Progenitor cell of endocrine pancreas (in vitro differentiated cells): ENCODE measurements at places on chromosomes 1 and 21.
A peak's percentile ranks its signal among the peaks of the same experiment; 100 is the strongest.

GRCh38 chr1:35394386-35394785, 125.9 kb downstream of the ZMYM4 start:
- no peak for DNase-seq

DNA sequence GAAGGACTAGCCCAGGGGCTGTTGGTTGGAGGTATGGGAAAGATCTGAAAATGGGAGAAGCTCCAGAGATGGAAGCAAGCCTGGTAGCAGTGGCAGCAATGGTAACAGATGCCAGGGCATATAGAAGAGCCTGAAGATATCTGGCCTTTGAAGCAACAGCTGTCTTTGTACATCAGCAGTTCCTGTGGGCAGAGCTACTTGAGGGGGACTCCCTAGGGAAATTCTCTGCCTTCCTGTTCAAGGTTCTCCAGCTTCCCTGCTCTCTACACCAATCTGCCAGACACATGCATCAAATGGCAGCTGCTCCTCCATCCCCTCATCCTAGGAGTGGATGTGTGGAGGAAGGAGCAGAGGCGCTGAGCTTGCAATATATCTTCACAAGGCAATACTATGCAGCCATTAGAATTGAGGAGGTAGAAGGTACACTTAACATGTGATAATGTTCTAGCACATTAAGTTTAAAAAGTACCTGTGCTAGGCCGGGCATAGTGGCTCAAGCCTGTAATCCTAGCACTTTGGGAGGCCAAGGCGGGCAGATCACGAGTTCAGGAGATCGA, 2.2 kb downstream of the TMEM35B start:
- DNase-seq, result no peak

DNA sequence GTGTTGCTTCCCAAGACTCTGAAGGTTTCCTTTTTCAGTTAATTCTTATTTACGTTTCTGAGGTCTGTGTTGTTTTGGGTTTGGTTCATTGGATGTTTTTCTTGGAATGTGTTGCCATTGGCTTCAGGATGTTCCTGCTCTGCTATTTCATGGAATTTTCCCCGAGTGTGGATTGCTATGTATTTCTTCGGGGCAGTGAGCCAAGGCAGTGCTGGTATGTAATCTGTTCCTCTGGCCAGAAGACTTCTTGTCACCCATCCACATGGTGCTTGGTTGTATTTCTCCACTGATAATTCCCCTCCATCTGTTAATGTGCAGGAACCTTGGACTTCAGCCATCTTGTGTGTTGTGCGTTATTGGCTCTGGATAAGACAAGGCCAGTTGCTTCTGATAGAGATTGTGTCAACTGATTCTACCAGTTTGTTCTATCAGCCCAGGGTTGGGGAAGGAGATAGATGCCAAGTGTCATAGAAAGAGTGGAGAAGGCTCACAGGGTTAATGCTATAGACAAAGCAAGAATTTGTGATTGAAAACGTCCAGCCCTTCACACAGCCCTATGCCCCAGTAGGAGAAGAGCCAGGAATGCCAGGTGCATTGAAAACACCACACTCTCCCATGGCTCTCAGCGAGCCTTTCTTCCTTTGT, 505.2 kb downstream of the PLPP3 start:
- no peak for DNase-seq

DNA sequence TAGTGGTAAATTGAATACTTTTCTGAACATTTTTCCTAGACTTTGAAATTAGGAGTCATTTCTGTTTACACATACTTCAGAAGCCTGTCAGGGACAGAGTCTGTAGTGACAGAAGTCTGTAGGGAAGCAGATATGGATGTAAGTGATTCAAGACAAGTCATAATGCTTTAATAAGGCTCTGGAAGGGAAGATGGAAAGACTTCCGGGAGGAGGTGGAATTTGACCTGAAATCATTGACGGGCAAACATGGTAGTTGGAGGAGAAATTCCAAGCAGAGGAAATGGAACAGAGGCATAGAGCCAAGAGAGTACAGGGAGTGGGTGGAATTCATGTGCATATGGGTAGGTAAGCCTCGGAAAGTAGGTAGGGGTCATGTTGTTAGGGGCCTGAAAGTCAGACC, 22.5 kb downstream of the CAMTA1 start:
- no peak for DNase-seq

DNA sequence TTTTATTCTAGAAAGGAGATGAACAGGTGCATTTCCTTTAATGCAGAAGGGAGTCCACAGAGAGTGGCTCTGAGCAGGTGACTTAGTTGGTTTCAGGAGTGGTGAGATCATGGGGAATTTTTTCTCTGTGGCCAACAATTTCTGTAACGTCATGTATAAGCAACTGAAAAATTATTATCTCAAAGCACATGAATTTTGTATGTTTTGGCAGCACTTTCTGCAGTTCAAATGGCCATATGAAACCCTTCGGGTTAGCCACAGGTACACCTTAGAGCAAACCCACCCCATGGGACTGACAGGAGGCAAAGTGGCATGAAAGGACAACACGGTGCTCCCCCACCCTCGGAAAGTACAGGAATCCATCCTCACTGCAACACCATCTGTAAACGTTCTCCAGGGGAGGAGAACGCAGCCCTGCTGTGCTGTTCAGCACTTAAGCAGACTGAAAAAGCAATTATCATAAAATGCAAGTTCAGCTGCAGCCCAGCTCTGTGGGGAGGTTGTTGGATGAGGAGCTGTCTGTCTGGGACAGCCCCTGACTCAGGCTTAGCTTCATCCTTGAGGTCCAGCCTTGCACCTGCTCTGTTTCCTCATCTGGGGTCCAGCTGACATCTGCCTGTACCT, 55.8 kb upstream of the CLDN14 start:
- DNase-seq, result no peak

GRCh38 chr1:227886503-227886961, 61.2 kb downstream of the WNT9A start:
- DNase-seq, result peak; percentile 8
